ENCODE measurements at places on chromosomes 12 and 14. TPM values are rescaled to one million over a fixed set of nuclear protein-coding genes. Genes with fewer than 3 reads are reported as not detected.

DNA sequence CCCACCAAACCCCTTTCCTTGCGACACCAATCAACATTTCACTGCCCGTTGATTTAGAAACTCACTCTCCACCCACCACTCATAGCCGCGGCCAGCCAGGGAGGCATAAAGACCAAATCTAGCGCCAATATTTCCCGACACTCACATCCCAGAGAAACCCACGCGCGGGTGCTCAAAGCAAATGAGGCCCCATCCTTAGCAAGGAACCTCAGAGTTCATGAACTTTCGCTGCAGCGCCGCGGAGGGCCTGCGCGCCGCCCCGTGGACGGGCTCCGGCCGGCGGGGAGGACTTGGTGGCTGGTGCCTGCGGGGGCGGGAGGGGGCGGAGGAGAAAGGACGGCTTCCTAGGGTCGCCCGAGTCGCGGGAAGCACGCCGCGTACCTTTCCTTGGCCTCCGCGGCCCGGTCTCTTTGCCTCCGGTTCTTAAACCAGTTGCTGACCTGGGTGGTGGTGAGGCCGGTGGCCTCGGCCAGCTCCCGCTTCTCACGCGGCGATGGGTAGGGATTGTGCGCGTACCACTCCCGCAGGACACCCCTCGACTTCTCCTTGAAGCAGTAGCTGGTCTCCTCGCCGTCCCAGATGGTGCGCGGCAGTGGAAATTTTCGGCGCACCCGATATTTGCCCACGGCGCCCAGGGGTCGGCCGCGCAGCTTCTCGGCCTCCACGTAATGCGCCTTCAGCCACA is 886 bp downstream of the SIX1 start:
- H3K27ac ChIP-seq, result peak overlapping the region; percentile 43
- peaks cover 86% of the 10 kb centered on the region for H3K27me3 ChIP-seq
- DNase-seq, result peak; percentile 12
- peak overlapping the region; percentile 46 for H3K4me3 ChIP-seq
- H3K4me1 ChIP-seq, result peaks cover 55% of the 10 kb centered on the region

- H3K27me3 ChIP-seq, result no peaks in the 10 kb centered on the region
- peak; percentile 35 for DNase-seq
- no peak within 1 kb of the TSS for H3K27ac ChIP-seq
- H3K4me1 ChIP-seq, result peaks cover 17% of the 10 kb centered on the region
Measured at GRCh38 chr12:64390275-64390851, at the start of gene C12orf56. C12orf56 (minus strand) TSS chr12:64390758; CDS start chr12:64390565, 193 bp downstream.

- H3K4me1 ChIP-seq, result peaks cover 38% of the 10 kb centered on the region
- no peaks in the 10 kb centered on the region for H3K36me3 ChIP-seq
- no peak for DNase-seq
- no peaks in the 10 kb centered on the region for H3K27me3 ChIP-seq
Measured at GRCh38 chr12:89306827-89307473, 45.4 kb downstream of the DUSP6 start.

- no peak overlapping the region for H3K4me3 ChIP-seq
- H3K27me3 ChIP-seq, result no peaks in the 10 kb centered on the region
- no peaks in the 10 kb centered on the region for H3K4me1 ChIP-seq
- DNase-seq, result no peak
Measured at GRCh38 chr12:77923882-77924281, 93.2 kb downstream of the NAV3 start.

GRCh38 chr12:106245767-106246166 is 2.1 kb downstream of the CKAP4 start:
- no peak for DNase-seq
- H3K36me3 ChIP-seq, result peaks cover 9% of the 10 kb centered on the region
- no peak overlapping the region for H3K27ac ChIP-seq
- peak overlapping the region; percentile 45 for H3K4me3 ChIP-seq
- H3K4me1 ChIP-seq, result peaks cover 24% of the 10 kb centered on the region

DNA sequence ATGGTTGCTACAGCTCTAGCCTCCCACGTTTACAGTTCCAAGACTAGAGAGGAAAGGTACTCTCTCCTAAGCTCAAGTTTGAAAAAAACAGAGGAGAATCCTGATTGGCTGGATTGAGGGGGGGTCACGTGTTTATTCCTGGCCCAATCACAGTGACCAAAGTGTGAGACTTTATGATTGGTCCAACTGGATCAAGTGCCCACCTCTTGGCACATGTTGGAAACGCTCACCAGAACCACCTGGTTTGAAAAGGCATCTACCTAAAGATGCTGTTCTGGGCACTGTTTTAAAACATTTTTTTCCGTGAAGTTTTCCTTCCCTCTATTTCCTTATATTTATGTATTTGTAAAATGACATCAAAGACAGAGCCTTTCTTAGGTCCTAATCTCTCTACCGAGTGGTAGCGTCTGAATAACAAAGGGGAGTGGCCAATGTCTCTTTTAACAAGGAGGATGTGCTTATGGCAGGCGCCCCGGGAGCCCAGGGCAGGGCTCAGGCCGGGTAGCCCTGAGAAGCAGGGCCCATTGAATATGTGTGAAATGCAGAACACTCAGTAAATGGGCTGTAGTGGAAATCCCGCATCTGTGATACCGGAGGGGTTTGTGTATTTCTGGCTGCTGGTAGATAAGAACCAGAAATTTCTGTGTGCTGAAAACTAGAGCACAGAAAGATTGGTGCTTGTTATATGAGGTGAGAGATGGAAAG is 146.2 kb downstream of the ATP23 start:
- no peaks in the 10 kb centered on the region for H3K36me3 ChIP-seq
- peaks cover 9% of the 10 kb centered on the region for H3K27me3 ChIP-seq
- no peak for DNase-seq
- H3K27ac ChIP-seq, result no peak overlapping the region

DNA sequence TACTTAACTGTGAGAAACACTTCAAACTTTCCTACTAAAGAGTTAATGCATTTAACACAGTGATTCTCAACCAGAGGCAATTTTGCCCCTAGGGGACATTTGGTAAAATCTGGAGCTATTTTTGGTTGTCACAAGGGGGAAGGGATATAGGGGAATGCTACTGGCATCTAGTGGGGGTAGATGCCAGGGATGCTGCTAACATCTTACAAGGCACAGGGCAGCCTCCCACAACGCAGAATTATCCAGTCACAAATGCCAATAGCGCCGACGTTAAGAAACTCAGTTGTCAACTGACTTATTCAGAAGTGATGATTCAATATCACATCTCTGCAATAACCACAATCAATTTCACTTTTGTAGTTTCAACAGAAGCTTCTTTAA is 2.0 kb downstream of the EEA1 start:
- peak; percentile 73 for DNase-seq
- H3K27me3 ChIP-seq, result no peaks in the 10 kb centered on the region
- peak overlapping the region; percentile 95 for H3K27ac ChIP-seq
- H3K4me1 ChIP-seq, result peaks cover 42% of the 10 kb centered on the region
- peak overlapping the region; percentile 85 for H3K4me3 ChIP-seq
- peaks cover 3% of the 10 kb centered on the region for H3K36me3 ChIP-seq

CSAD gene
- total RNA-seq, result 23.7 TPM

ZNF891 gene
- total RNA-seq, result 1.1 TPM

GPRC5D gene
- total RNA-seq, result 0.46 TPM

PAX9 gene
- total RNA-seq, result not detected
